ENCODE measurements at places on chromosomes 13 and 19. TPM values are rescaled to one million over a fixed set of nuclear protein-coding genes. Genes with fewer than 3 reads are reported as not detected.

Gene FFAR1
- not detected for total RNA-seq

Gene CGB8
- total RNA-seq: not detected

Gene ANKLE1
- 0.10 TPM for total RNA-seq

Gene LILRA1
- total RNA-seq: 0.44 TPM

Gene JSRP1
- total RNA-seq: not detected

Gene NCAN
- total RNA-seq: not detected

Gene SHANK1
- total RNA-seq: 0.56 TPM

Gene ANGPTL4
- total RNA-seq: 117 TPM

DNA sequence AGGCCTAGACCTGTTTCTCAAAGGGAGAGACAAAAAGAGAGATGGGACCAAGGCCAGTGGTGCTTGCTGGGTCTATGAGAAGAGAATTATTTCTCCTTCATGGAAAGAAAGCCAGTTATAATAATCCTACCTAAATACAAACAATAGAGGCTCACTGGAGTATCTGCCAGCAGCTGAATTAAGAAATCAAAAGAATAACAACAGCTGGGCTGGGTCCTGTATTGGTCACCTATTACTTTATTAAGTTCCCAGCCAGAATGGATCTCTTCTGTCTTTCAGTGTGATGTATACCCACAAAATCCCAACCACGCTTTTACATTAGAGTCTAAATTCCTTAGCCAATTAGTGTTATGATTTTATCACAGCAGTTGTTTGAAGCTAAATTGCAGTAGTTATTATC lies 297.8 kb upstream of the DACH1 start:
- H3K4me3 ChIP-seq: no peak overlapping the region
- no peak for DNase-seq
- no peaks in the 10 kb centered on the region for H3K36me3 ChIP-seq
- no peak overlapping the region for H3K27ac ChIP-seq

- H3K4me3 ChIP-seq: no peak overlapping the region
- H3K4me1 ChIP-seq: no peaks in the 10 kb centered on the region
- H3K27me3 ChIP-seq: no peaks in the 10 kb centered on the region
- no peak overlapping the region for H3K27ac ChIP-seq
These were observed 16.1 kb downstream of the ZFR2 start for GRCh38 chr19:3852614-3853254.

DNA sequence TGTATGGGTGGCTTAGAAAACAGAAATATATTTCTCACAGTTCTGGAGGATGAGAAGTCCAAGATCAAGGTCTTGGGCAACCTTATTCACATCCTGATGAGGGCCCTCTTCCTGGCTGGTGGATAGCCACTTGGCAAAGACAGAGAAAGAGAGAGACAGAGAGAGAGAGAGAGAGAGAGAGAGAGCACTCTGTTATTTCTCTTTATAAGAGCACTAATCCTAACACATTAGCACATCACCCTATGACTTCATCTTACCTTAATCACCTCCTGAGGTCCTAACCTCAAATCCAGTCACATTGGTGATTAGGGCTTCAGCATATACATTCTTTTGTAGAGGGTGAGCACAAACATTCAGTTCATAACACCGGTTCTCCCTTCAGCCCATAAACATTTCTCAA lies 430.3 kb downstream of the EFNB2 start:
- no peak overlapping the region for H3K27ac ChIP-seq
- H3K27me3 ChIP-seq: no peaks in the 10 kb centered on the region
- peaks cover 4% of the 10 kb centered on the region for H3K4me1 ChIP-seq
- no peak overlapping the region for H3K4me3 ChIP-seq

DNA sequence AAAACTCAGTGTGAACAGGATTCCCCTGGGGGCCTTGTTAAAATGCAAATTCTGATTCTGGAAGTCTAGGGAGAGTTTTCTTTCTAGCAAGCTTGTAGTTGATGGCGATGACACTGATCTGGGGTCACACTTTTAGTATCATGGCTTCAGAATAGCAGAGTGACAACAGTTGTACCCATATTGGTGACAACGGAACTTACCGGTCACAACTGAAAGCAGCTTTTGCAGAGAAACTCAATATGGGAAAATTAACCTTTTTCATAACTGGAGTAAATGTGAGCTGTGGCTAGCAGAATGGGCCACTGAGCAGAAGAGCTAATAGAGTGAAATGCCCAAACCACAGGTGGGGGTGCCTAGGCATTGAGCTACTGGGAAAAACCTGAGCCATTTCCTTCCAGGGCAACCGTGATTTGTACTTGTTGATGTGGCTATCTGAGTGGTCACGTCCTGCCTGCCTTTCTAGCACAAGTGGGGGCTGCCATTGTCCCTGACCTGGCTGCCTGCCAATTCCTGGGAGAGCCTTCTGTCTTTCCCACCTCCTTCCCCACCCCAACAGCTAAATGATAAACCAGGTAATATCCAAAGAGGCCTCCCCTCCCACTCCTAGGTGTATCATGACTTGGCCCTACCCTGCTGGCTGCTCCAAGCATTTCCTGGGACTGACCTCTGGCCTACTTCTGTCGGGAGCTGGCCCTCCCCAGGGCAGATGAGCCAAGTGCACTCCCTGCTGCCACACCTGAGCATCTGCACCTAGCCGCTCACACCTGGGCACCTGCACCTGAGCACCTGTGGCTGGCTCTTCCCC lies 1.7 kb upstream of the SLC10A2 start:
- H3K4me1 ChIP-seq: no peaks in the 10 kb centered on the region
- no peak overlapping the region for H3K27ac ChIP-seq
- DNase-seq: no peak
- H3K27me3 ChIP-seq: no peaks in the 10 kb centered on the region
- no peak overlapping the region for H3K4me3 ChIP-seq
- no peaks in the 10 kb centered on the region for H3K36me3 ChIP-seq

DNA sequence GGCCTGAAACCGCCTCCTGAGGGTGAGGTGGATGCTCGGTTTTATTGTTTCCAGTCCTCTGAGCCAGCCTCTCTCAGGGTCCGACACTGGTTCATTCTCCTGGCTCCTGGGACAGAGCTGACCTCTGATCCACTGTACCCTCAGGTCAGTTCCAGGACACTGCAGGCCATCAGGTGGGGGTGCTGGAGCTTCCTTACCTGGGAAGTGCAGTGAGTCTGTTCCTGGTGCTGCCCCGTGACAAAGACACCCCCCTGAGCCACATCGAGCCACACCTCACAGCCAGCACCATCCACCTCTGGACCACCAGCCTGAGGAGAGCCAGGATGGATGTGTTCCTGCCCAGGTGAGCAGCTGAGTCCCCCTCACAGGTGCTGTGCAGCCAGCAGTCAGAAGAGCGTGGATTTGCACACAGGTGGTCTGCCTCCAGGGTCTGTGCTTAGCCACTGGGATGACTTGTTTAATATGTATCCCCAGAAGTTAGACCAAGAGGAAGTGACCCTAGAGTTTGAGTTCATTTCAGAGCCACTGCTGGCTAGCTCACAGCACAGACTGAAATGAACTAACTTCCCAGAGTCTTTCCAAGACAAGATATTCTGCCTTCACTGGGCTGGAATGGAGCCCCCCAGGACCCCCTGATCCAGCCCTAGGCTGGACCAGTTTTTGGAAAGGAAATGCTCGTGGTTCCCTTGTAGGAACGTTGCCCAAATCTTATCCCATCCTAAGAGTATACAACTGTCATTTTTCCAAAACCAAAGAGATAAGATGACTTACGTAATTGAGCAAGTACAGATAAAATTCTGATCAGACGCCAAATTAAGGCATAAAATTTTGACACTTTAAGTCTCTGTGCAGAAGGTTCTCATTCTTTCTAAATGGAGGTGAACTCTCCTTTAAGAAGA lies 8.8 kb downstream of the SERPINE3 start:
- DNase-seq: no peak
- peaks cover 6% of the 10 kb centered on the region for H3K4me1 ChIP-seq
- no peaks in the 10 kb centered on the region for H3K27me3 ChIP-seq
- no peak overlapping the region for H3K27ac ChIP-seq

- no peak overlapping the region for H3K4me3 ChIP-seq
- H3K27ac ChIP-seq: no peak overlapping the region
- H3K36me3 ChIP-seq: no peaks in the 10 kb centered on the region
- peaks cover 10% of the 10 kb centered on the region for H3K4me1 ChIP-seq
These were observed 1.5 kb downstream of the KCNC3 start for GRCh38 chr19:50327461-50328223.

DNA sequence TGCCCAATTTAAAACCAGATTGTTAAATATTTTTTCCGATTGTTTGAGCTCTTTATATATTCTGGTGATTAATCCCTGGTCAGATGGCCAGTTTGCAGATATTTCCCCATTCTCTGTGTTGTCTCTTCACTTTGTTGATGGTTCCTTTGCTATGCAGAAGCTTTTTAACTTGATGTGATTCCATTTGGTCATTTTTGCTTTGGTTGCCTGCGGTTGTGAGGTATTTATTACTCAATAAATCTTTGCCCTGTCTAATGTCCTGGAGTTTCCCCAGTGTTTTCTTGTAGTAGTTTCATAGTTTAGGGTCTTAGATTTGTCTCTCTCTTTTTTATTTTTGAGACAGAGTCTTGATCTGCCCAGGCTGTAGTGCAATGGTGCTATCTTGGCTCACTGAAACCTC lies 23.8 kb upstream of the LMO7 start:
- DNase-seq: no peak
- H3K4me3 ChIP-seq: no peak overlapping the region
- H3K4me1 ChIP-seq: no peaks in the 10 kb centered on the region
- no peaks in the 10 kb centered on the region for H3K36me3 ChIP-seq

DNA sequence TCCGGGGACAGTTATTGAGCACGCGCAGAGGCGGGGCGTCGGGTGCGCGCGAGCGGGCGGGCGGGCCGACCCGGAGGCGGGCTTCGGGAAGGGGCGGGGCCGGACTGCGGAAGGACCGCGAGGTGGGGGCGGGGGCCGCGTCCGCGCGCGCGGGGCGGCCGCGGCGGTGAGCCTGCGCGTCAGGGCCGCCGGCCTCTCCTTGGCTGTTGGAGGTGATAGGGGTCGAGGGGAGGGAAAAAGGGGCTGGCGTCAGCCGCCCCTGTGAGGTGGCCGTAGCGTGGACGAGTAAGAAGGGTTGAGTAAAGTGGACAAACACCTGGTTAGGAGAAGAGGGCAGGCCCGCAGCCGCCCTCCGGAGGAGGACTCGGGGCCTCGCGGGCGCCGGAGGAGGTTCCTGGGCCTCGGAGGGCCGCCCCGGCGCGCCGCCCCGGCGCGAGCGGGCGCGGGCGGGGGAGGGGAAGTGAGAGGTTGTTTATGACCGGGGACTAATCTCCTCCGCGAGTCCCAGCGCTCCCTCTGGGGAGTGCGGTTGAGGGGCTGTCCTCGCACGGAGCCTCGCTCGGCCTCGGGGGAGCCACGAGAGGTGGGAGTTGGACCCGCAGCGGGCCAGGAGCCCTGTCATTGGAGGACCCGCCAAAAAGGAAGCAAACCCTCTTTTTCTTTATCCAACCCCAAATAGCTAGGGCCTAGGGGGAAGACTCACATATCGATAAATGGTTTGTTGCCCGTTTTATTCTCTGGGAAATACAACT lies 547 bp upstream of the INTS6 start:
- peaks cover 5% of the 10 kb centered on the region for H3K36me3 ChIP-seq
- peak overlapping the region; percentile 98 for H3K27ac ChIP-seq
- peak; percentile 86 for DNase-seq
- peaks cover 18% of the 10 kb centered on the region for H3K4me1 ChIP-seq
- no peaks in the 10 kb centered on the region for H3K27me3 ChIP-seq
- peak overlapping the region; percentile 81 for H3K4me3 ChIP-seq

GRCh38 chr19:14102756-14103155 lies 12.2 kb upstream of the SAMD1 start:
- H3K4me1 ChIP-seq: peaks cover 24% of the 10 kb centered on the region
- no peaks in the 10 kb centered on the region for H3K27me3 ChIP-seq
- no peak for DNase-seq

- no peaks in the 10 kb centered on the region for H3K36me3 ChIP-seq
- H3K27ac ChIP-seq: no peak overlapping the region
- H3K27me3 ChIP-seq: no peaks in the 10 kb centered on the region
- no peak overlapping the region for H3K4me3 ChIP-seq
These were observed 532.9 kb downstream of the SLITRK6 start for GRCh38 chr13:85266331-85266730.

DNA sequence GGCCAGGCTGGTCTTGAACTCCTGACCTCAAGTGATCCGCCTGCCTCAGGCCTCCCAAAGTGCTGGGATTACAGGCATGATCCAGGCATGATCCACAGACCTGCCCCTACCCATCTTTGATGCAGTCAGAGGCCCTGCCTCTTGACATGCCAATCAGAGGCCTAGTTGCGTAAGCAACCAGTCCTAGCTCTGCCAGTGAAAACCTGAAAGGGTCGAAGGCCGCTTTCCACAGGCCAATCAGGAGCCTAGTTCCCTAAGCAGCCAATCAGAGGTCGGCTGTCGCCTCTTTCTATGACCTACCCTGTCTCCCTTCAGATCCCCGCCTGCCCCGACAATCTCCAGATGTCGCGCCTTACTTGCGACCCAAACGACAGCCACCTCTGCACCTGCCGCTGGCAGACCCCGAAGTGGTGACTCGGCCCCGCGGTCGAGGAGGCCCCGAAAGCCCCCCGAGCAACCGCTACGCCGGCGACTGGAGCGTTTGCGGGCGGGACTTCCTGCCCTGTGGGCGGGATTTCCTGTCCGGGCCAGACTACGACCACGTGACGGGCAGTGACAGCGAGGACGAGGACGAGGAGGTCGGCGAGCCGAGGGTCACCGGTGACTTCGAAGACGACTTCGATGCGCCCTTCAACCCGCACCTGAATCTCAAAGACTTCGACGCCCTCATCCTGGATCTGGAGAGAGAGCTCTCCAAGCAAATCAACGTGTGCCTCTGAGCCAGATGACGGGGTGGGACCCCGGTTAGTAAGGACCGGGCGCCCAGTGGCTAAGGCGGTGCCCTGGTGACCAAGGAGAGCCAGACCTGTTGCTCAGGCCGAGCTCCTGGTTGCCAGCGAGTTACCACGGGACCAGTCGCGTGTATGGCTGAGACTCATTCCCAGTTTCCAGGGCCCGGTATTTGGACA lies 6.3 kb downstream of the SYDE1 start:
- DNase-seq: no peak
- H3K36me3 ChIP-seq: peaks cover 25% of the 10 kb centered on the region
- H3K27me3 ChIP-seq: no peaks in the 10 kb centered on the region
- H3K4me1 ChIP-seq: peaks cover 35% of the 10 kb centered on the region
- peak overlapping the region; percentile 8 for H3K27ac ChIP-seq
- H3K4me3 ChIP-seq: no peak overlapping the region

GRCh38 chr19:6736169-6736916 lies 1.0 kb downstream of the GPR108 start:
- peaks cover 6% of the 10 kb centered on the region for H3K4me1 ChIP-seq
- peak overlapping the region; percentile 95 for H3K27ac ChIP-seq
- H3K27me3 ChIP-seq: no peaks in the 10 kb centered on the region

DNA sequence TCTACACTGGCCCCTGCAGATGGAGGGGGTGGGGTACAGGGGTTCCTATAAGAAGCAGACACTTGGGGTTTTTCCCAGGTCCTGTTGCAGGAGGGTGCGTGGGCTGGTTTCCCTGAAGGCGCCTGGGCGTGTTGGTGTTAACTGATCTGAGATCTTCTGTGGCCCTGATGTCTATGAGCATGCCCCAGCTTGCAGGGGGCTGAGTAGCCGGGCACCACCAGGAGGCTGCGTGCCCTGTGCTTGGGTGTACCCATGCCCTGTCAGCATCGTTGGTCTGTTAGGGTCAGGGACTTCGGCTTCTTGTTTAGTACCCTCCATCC lies 45.3 kb downstream of the CAPN12 start:
- DNase-seq: no peak
- peaks cover 58% of the 10 kb centered on the region for H3K4me1 ChIP-seq
- peak overlapping the region; percentile 65 for H3K27ac ChIP-seq
- no peak overlapping the region for H3K4me3 ChIP-seq
- H3K27me3 ChIP-seq: no peaks in the 10 kb centered on the region

All from heart left ventricle (tissue), 16 donors.